ENCODE measurements at places on chromosomes 4 and X.

- peak; percentile 72 for DNase-seq
Measured at GRCh38 chr4:88378691-88379559, at the start of gene HERC6. TSS of gene HERC6 (plus strand) at chr4:88378852. CDS start at chr4:88378922, 70 bp downstream.

DNA sequence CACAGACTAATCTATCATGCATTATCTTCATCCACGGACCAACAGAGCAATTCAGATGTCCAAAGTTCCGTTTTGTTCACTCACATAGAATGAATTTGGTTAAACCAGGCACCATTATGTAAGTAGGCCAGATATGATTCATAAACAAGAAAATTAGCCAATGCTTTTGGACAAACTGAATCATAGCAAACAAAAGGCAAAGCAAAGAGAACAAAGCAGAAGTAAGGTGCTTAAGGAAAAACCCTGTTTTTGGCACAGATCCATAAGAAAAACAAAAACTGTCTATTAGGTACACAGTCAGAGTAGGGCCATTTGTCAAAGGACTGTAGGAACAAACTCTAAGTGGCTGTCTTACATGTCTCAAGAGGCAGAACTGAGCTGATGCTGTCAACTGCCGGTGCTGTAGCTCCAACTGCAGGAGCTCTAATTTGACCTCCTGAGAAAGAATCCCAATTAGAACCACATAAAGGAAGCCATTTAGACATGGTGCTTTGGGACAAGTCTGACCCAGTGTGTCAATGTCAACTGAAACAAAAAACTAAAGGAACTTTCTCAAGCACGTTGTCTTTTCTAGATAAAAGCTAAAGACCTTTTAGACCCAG is 146.7 kb downstream of the COL25A1 start:
- no peak for DNase-seq

- no peak for DNase-seq
Measured at GRCh38 chrX:84320614-84321013, 132.6 kb upstream of the RPS6KA6 start.

- DNase-seq, result no peak
Measured at GRCh38 chrX:120310861-120311726, at the start of gene TMEM255A. TSS of gene TMEM255A (minus strand) at chrX:120311461. CDS start at chrX:120311309, 152 bp downstream.

DNA sequence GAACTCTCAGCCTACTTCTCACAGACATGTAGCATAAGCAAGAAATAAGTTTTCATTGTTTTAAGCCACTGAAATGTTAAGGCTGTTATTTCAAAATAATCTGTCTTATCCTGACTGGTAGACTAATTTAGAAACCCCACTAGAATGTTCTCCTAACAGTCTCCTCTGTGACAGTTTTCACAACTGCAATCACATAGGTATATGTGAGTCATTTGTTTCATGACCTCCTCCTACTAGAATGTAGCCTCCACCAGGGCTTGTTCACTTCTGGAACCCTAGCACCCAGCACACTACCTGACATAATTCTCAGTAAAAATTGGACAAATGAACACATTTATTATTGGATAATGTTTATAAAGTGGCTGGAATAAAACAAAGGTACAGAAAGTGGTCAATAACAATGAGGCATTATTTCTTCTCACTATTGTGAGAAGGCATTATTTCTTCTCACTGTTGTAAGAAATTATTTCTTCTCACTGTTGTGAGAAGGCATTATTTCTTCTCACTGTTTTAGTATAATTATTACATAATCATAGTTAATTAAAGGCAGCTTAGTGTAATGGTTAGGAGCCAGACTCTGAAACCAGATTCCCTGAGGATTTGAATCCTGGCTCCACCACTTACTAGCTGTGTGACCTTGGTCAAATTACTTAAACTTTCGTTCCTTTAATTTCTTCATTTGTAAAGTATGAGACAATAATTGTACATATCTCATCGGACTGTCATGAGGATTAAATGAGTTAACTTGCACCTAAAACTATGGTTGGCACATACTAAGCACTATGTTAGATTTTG is 251.5 kb downstream of the RASL11B start:
- DNase-seq, result no peak

- DNase-seq, result no peak
Measured at GRCh38 chr4:72507167-72507566, 61.9 kb downstream of the ADAMTS3 start.

DNA sequence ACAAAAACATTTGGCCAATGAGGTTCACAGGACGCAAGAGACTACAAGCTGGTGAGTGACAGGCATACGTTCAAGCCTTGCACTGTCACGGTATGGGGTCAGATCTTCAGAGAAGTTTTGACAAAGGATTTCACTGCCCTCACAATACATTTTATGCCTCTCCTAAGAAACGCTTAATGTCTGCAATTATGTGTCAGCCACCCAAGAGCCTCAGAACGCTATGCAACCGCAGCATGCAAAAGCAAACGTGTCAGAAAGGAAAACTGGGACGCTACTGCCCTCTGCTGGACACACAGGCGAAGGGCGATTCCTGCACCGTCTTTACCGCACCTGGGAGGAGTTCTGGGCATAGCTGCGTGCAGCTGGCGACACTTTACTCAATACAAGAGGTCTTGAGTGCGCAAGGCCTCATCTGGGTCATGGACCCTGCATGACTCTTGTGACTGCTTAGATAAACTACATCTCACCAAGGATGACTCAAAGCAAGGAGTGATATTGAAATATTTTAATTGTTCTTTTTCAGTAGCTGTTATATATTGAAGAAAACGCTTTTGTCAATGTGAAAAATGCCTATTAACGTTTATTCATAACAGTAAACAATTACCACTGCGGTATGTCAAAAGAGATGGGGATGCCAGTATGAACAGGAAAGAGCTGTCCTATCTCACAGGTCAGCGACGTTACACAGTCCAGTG is 147.6 kb upstream of the FRG1 start:
- peak; percentile 79 for DNase-seq

DNA sequence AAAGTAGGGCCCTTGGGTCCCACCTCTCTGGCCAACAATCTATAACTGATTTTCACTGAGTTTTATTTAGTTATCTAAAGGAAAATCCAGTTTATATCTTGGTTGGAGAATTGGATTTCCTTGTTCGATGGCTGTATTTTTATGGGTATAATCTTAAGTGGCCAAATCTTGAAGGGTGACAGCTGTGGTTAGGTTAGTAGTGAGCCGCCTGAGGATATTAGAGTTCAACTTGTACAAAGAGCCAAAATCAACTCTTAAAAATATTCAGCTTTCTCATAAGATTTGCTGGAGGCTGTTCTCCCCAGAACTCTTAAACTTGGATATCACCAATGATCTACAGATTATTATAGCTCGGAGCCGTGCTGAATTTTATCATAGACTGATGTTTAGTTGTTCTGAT is 54.6 kb upstream of the UNC5C start:
- DNase-seq, result no peak

GRCh38 chr4:100428051-100428450 is 89.8 kb downstream of the EMCN start:
- DNase-seq, result no peak

DNA sequence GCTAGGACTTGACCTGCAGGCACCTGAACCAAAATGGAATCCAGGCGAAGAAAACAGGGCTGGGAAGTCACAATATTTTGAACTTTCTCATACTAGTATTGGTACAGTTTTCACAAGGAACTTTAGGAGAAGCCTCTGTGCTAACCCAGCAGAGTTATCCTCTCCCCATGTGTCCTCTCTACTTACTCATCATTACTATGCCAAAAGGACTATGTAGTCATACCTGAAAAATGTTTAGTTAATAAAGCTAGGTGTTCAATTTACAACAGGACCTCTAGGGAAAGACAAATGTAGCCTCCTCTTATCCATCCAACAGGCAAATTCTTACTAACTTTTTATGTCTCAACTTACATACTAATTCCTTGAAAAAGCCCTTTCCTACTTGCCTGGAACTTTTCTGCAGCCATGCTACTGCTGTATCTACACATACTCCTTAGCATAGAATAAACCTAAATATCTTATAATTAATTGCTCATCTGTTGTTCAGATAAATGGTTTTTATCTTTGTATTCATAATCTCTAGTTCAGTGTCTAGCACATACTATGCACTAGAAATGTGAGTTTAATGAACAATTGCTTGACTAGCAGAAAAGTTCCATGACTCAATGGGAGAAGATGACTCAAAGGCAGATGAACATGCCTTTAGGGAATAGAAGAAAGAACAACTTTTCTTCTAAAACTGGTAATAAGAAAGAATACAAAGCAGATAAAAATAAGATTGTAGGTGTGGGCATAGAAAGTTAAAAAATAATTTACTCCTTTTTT is 215.5 kb upstream of the VEGFC start:
- DNase-seq, result no peak

DNA sequence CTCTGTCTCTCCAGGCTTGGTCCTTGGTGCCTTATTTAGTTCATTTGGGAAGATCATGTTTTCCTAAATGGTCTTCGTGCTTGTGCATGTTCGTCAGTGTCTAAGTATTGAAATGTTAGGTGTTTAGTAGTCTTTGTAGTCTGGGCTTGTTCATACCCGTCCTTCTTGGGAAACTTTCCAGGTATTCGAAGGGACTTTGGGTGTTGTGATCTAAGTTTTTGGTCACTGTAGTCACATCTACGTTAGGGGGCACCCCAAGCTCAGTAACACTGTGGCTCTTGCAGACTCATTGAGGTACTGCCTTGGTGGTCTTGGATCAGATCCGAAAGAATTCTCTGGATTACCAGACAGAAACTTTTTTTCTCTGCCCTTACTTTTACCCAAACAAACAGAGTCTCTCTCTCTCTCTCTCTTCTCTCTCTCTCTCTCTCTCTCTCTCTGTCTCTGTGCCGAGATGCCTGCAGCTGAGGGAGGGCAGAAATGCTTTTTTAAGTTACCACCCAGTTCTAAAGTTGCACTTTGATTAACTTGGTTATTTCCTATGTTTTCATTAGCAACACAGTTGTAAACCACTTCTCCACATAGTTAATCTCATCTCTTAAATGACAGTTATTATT is 67.6 kb upstream of the SLC7A3 start:
- DNase-seq, result peak; percentile 15

GRCh38 chr4:153722036-153722435 is 37.8 kb downstream of the RNF175 start:
- no peak for DNase-seq

GRCh38 chr4:83890816-83891215 is 354.9 kb downstream of the GPAT3 start:
- DNase-seq, result no peak

DNA sequence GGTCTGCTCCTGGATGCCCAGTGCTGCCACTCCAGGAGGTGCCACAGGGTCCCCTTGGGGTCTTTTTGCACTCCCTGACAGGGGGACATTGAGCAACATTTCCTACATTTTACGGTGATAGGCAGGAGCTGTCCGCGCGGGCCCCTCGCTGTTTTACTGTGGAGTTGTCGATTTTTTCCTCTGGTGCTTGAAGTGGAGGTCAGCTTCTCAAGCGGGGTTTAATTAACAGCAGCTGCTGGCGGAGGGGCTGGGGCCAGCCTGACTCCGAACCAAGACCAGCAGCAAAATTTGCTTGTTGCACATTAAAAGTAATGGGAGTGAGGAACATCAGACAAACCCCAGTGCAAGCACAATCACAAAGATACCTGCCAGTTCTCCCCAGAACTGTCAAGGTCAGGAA is 13.2 kb upstream of the SH3TC1 start:
- no peak for DNase-seq

DNA sequence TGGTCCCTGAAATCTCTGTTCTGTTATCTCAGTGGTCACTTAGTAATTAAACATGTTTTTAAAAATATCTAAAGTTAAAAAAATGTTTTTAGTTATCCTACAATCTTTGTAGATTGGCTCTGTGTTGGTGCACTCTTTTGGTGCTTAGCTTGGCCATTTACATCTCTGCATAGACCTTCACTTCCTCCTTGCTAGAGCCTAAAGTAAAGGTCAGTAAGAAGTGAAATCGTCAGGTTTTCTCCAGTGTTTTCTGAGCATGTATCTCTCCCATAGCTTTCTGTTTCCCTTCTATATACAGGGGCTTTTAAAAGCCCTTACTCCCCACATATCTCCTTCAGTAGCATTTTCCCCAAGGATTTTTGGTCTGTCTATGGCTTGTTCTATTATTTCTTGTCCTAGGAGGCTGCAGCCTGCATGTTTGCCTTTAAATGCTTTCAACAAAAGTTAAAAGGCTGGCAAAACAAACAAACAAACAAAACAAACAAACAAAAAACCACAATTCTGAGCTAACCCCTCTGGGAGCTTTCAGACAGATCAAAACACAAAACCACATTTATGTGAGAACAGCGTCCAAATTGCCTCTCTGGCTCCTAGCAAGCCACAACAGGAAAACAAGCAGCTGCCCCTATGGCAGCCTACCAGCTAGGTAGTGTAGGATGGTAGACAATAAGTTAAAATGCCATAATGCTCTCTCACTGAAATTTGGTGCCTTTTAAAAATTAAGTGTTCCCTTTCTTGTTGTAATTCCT is 27.3 kb upstream of the GPRASP2 start:
- no peak for DNase-seq

GRCh38 chrX:153649178-153649914 is 2.3 kb downstream of the DUSP9 start:
- peak; percentile 38 for DNase-seq

DNA sequence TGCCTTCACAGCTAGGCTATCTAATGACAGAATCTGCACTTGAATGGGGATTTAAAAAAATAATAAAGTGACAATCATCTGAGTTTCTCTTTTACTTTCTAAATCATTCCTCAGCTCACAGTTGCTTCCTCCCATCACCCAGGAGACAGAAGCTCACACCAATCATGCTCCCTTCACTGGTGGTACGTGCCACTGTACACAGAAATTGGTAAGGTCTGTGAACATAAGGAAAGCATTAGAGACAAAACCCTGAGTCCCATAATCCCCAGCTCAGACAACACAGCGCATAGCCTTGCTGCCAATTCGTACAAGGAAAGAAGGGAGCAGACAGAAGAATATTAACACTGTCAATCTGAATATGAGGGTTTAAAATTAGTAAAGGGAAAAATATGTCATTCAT is 133.1 kb downstream of the IDS start:
- no peak for DNase-seq

- DNase-seq, result no peak
Measured at GRCh38 chrX:28016823-28017222, 35.6 kb upstream of the DCAF8L1 start.

GRCh38 chr4:48566034-48566384 is 76.0 kb downstream of the ZAR1 start:
- no peak for DNase-seq

GRCh38 chrX:84064164-84064563 is 123.8 kb downstream of the RPS6KA6 start:
- no peak for DNase-seq

GRCh38 chrX:149961572-149961971 is 23.3 kb upstream of the EOLA2 start:
- DNase-seq, result no peak

GRCh38 chrX:31435592-31435991 is 363.8 kb upstream of the FTHL17 start:
- peak; percentile 3 for DNase-seq

GRCh38 chrX:37871626-37872302 is 24.4 kb upstream of the DYNLT3 start:
- DNase-seq, result no peak

GRCh38 chr4:30904215-30904555 is 184.0 kb downstream of the PCDH7 start:
- no peak for DNase-seq

GRCh38 chrX:21758488-21758887 is 572 bp upstream of the SMPX start:
- DNase-seq, result no peak
